ENCODE measurements at places on chromosomes 13 and 19.
A peak's percentile ranks its signal among the peaks of the same experiment; 100 is the strongest.

DNA sequence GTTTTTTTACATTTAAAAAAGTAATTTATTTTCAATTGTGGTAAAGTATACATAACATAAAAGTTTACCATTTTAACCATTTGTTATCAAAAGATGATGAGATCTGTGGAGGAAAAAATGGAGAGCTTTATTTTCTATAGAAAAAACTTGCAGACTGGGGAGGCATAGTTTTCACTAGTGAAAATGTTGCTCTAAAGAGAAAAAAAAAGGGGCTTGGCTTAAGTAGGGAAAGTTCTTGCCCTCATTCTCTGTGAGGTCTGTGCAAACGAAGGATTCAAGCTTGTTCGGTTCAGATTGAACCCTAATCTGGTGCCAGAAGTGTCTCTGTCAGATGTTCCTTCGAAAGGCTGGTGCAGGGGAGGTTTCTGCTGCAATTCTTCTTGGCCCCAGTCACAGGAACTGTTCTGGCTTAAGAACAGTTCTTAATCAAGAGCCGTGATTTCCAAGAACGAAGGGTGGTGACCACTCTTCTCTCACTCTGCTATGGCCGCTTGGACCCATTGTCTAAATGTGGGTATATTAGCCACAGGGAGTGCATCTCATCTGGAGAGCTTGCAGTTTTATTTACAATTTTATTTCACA is 42.1 kb downstream of the PCCA start:
- no peak for DNase-seq

DNA sequence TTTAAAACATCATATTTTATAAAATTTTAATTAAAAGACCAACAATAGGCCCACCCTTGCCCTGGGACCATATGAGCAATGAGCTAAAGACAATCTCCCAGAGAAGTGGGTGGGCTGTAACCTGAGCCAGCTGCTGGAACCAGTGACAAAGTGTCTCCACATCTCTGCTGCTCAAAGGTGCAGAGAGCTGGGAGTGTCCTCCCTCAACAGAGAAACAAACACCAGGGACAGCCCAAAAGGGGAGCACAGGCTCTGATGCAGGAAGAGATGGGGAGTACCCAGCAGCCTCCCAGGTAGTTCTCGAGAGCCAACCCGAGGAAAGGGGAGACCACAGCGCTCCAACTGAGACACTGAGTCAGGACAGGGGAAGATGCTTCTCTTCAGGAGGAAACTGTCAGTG is 39.1 kb downstream of the DOCK9 start:
- no peak for DNase-seq

DNA sequence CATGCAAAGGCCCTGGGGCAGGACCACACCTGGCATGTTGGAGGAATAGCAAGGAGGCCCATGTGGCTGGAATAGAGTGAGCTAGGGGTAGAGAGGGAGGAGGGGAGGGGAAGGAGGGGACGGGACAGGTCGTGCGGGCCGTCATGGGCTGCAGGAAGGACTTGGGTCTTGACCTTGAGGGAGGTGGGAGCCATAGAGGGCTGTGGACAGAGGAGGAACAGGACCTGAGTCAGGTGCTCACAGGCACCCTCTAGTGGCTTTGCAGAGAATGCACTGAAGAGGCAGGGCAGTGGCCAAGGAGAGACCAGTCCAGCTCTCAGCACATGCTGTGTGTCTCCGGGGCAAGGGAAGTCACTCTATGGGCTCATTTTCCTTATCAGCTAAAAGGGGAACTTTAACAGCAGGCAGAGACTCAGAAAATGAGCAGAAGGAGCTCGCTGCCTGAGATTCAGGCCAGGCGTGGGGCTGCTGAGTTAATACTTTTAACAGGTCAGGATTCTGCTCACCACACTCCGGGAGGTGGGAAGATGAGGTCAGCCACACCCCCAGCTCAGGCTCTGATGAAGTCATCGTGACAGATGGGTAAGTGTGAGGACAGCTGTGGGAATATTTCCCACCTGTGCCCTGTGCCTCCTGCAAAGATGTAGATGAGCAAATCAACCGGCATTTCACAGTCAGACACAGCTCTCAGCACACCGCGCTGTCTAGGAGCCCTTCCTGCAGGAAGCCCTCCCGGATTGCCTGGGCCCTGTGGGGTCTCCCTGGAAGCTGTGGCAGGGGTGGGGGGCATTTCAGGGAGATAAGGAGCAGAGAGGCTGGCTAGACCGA is 6.0 kb upstream of the TNFAIP8L1 start:
- DNase-seq, result peak; percentile 46

DNA sequence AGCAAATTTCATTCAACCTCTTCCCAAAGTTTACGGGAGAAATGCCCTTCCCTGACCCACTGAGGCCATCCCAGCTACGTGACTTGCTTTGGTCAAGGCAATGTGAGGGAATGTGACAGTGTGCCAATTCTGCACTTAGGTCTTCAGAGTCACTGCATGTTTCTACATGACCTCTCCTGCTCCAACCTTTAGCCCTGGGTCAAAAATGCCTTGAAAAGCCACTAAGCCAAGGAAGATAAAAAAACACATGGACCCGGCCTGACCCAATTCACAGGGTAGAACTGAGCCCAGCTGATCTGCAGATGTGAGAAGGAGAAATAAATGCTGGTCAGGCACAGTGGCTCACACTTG is 30.0 kb downstream of the ZNRF4 start:
- no peak for DNase-seq

- no peak for DNase-seq
These were observed 20.5 kb downstream of the DZIP1 start for GRCh38 chr13:95624020-95624419.

- DNase-seq, result peak; percentile 4
These were observed 26.5 kb downstream of the NUMBL start for GRCh38 chr19:40663695-40664692.

- no peak for DNase-seq
These were observed 258.5 kb downstream of the DLEU7 start for GRCh38 chr13:50584856-50585580.

DNA sequence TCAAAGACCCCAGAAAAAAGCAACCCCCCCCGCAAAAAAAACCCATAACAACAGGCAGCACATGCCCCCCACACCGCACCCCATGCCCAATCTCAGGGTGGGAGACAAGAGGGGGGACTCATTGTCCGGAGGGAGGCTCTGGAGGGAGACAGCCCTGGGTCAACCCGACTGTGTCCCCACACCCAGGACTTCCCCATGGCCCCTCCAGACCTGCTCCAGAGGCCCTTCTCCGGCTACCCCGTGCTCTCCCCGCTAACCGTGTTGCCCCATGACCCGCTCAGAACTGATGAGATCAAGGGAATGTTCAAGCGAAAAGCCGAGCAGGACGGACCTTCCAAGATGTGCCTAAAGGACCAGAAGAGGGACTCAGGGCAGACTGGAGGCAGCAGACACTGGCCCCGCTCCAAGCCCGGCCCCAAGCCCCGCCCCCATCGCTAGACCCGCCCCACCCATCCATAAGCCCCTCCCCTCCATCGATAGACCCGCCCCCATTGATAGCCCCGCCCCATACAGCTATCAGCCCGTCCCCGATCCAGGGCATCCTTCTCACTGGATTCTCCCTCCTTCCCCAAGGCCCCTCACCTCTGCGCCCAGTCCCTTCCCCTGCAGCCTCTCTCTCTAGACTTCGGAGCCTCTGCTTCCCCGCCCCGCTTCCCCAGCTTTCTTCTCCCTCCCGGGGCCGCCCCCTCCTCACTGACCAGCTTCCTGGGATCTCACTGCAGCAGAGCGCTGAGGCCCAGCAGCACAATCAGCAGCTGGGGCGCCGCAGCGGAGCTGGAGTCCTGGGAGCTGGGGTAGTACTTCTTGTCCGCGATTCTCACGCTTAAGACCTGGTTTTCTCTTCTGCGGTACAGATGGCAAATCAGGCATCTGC is 2.2 kb downstream of the BST2 start:
- peak; percentile 42 for DNase-seq

DNA sequence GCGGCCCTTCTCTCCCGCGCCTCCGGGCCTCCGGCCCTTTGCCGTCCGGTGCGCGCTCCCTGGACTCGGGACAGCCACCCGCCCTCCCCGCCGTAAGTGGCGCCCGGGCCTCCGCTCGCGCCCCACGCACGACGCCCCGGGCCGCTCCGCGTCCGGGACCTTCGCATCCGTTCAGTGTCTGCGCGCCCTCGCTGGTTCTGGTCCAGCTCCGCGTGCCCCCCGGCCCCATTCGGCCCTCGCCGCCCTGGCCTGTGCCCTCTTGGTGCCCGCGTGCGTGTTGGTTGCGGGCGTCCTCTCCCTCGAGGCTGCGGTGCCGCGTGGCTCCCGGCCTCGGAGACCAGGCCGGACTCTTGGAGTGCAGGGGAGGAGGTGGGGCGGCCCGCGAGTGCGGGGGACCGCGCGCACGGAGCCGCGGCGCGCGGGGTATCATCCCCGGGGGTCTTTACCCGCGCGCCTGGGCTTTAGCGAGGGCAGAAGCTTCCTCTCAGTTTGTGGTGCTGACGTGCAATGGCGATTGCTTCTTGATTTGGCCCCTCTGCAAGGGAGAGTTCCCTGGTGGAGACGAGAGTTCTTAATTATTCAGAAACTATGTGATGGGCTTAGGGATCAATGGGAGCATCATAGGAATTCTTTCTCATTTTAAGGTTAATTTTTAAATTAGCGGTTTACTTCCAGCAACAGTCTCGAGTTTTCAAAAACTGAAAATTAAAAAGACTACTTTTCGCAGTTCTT is 757 bp downstream of the WASF3 start:
- no peak for DNase-seq

GRCh38 chr19:7706955-7707456 is 5.1 kb upstream of the FCER2 start:
- DNase-seq, result no peak

GRCh38 chr13:71591374-71591773 is 275.6 kb downstream of the DACH1 start:
- DNase-seq, result no peak

DNA sequence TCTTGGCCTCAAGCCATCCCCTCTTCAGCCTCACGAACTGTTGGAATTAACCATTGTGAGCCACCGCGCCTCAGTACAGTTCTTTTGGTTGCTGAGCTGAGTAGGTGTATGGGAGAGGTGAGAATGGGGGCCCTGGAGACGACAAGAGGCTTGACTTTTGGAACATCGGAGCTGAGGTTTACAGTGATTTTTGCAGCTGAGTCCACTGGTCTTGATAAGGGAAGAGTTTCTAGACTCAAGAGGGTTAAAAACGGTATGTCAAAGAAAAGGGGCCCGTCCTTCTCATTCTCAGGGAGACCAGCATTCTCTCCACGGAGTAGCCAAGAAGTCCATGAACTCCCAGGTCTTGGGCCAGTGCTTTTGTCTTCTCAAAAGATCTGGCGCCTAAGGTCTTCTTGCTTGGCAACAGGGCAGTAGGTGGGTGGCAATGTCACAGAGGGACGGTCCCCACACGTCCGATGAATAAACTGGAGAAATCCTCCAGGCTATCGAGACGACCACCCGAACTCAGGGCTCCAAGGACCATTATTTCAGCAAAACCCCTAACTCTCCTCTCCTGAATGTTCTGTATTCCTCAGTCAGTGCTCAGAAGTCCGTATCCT is 6.4 kb upstream of the QTRT1 start:
- no peak for DNase-seq

DNA sequence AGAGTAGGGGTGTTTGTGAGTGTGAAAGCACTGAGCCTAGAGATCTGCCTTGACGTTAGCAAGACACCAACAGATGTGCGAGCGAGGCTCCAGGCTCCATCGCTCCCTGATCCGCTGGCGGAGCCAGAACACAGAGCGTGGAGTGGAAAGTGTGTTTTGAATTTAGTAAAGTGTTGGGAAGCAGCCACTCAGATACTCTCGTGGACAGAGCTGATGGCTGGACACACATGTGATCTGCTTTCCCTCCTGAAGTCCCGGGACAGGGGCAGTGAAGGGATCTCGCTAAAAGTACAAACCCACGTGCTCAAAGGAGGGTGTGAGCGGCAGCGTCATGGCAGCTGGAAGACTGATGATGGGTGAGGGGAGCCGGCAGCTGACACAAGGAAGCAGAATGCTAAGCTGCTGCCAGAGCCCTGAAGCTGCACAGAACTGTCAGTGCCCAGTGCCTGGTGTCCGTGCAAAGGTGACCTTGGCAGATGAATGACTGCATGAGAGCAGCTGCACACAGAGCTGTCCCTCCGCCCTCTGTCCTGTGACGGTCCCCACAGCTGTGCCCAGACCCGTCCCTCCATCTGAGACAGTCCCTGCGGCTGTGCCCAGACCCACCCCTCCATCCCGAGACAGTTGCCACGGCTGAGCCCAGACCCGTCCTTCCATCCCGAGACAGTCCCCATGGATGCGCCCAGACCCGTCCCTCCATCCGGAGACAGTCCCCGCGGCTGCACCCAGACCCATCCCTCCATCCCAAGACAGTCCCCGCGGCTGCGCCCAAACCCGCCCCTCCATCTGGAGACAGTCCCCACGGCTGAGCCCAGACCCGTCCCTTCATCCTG is 29.6 kb upstream of the TMEM255B start:
- no peak for DNase-seq

- DNase-seq, result no peak
These were observed 59.4 kb upstream of the PEG3 start for GRCh38 chr19:56899943-56900342.

GRCh38 chr19:39351537-39352064 is 9.4 kb downstream of the SAMD4B start:
- peak; percentile 25 for DNase-seq

GRCh38 chr13:40105231-40105630 is 449.8 kb downstream of the COG6 start:
- no peak for DNase-seq

Measured in activated T-cell treated with anti-CD3 and anti-CD28 coated beads for 48 hours (primary cell).